ENCODE measurements at places on chromosomes 1 and 21.

- no peak for DNase-seq
Observed at GRCh38 chr1:91026777-91027176, 4.9 kb upstream of the ZNF644 start.

DNA sequence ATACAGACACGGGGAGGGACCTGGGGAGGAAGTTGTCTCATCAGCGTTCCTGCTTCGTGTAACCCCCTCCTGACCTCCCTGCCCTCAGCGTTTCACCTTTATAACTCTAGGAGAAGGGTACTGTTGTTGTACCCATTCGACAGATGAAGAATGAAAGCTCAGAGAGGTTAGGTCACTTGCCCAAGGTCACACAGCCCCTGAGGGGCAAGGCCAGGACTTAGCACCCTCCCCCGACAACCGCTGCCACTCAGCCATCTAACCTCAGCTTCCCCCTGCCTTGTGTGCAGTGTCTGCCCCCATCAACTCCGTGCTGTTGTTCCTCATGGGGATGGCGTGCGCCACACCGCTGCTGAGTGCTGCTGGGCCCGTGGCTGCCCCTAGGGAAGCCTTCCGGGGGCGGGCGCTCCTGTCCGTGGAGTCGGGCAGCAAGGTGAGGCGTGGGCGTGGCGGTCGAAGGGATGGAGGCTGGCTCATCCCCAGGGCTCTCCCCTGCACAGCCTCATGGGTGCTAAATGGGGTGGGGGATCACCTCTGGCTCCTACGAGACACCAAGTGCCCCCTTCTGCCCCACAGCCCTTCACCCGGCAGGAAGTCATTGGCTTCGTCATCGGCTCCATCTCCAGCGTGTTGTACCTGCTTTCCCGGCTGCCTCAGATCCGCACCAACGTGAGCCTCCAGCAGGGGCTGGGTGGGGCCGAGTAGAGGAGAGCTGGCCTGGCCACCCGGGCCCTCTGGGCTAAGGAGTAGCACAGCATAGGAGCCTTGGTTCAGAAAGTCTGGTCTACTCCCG is 14.0 kb downstream of the SLC66A1 start:
- no peak for DNase-seq

GRCh38 chr21:37240978-37241377 is 26.2 kb downstream of the VPS26C start:
- no peak for DNase-seq

DNA sequence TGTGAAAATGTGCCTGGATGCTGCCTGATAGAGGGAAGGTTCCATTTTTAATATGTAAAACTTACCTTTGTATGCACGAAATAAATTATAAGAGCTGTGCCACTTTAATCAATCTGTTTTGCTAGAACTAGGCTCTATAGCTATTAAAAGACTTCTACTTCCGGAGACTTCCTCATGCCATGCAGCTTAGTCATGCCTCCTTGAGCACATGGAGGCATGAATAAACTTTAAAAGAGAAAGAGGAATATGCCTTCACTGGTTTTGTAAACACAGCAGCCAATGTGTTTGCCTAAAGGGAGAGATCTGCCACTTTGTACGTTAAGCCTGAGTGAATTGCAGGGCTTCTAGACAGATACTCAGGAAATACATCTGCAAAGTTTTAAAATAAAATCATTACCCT is 604.6 kb downstream of the LRRIQ3 start:
- no peak for DNase-seq

- no peak for DNase-seq
Observed at GRCh38 chr21:15676935-15677334, 52.8 kb upstream of the USP25 start.

GRCh38 chr1:10117865-10118264 is 85.1 kb downstream of the UBE4B start:
- no peak for DNase-seq
